ENCODE measurements at places on chromosomes 5 and 9.

DNA sequence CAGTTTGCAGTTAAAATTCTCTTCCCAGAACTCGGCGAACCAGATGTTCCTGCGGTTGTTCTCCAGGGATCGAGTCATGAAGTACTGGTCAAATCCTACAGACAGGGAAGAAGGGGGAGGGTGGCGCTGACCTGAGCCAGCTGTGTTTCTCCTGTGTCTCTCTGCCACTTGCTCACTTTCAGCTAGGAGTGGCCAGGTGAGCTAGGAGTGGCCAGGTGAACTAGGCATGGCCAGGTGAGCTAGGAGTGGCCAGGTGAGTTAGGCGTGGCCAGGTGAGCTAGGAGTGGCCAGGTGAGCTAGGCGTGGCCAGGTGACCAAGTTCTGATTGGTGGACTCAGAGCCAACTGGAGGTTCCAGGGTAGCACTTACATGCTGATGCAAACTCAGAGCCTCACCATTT lies 5.8 kb downstream of the GRM6 start:
- DNase-seq: peak; percentile 48

DNA sequence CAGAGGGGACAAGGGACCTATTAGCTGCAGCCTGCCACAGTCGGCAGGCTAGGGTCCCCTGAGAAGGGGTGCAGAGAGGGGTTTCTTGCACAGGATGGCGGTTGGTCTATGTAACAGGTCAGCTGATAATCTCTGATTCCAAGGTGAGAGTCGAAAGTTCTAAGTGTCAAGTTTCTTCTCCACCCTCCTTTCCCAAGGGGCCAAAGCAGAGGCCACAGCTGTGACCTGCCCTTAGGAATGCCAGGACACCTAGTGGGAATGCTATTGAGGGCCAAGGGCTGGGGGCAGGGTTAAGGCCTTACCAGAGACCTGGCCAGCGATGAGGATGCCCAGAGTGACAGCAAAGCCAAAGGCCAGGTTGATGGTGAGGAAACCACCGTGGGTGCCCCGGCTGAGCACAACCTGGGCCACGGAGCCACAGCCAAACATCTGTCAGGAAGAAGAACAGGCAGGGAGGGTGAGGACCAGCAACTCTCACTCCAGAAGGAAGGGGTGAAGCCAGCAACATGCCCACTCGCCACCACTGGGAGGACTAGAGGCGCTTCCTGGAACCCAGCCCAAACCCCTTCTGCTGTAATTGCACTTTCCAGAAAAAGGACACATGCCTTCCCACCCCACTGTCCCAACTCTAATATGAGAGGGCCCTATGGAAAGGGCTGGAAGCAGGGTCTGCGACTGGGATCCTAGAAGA lies 3.8 kb downstream of the AQP3 start:
- no peak for DNase-seq

GRCh38 chr9:131405428-131405827 lies 11.5 kb downstream of the PRRC2B start:
- DNase-seq: no peak

DNA sequence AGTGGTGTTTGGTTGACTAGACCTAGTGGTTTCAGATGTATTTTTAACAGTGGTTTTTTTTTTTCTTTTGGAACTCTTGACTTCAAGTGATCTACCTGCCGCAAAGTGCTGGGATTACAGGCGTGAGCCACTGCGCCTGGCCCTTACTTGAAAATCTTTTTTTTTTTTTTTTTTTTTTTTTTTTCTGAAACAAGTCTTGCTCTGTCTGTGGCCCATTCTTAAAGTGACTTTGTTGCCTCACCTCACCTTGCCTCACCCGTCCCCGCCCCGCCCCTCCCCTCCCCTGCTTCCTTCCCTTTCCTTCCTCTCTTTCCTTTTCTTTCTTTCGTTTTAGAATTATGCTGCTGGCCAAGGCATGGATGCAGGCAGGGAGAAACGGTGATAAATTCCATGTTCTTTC lies 26.0 kb downstream of the GPBP1 start:
- no peak for DNase-seq

DNA sequence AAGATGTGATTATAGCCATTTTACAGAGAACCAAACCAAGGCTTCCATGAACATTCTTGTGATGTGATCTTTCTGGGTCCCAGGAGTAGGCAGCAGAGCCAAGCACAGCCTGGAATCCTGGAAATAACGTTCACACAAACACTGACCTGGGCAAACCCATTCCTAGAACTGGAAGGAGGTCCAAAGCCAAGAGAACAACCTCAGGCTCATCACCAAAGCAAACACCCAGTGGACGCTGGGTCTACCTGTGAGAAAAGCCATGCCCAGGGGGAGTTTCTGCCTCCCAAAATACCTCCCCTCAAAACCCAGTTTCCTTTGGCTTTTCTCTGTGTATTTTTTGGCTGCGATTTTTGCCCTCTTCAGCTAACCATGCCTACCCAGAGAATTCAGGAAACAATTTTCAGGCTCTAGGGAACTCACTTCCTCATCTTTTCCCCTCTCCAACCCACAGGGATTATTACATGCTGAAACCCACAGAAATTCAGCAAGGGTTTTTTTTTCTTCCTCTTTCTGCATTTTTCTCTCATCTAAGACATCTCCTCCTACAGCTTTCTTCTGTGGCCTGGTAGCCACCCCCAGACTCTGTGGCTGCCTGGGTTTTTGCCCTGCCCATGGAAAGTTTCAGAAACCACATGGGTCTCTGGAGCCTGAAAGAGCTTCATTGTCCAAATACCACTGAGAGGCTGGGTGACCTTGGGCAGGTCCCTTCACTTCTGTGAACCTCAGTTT lies 75.0 kb downstream of the TNC start:
- DNase-seq: no peak
